H7 (cell line): ENCODE measurements at places on chromosomes 11 and 22.
A peak's percentile ranks its signal among the peaks of the same experiment; 100 is the strongest.

DNA sequence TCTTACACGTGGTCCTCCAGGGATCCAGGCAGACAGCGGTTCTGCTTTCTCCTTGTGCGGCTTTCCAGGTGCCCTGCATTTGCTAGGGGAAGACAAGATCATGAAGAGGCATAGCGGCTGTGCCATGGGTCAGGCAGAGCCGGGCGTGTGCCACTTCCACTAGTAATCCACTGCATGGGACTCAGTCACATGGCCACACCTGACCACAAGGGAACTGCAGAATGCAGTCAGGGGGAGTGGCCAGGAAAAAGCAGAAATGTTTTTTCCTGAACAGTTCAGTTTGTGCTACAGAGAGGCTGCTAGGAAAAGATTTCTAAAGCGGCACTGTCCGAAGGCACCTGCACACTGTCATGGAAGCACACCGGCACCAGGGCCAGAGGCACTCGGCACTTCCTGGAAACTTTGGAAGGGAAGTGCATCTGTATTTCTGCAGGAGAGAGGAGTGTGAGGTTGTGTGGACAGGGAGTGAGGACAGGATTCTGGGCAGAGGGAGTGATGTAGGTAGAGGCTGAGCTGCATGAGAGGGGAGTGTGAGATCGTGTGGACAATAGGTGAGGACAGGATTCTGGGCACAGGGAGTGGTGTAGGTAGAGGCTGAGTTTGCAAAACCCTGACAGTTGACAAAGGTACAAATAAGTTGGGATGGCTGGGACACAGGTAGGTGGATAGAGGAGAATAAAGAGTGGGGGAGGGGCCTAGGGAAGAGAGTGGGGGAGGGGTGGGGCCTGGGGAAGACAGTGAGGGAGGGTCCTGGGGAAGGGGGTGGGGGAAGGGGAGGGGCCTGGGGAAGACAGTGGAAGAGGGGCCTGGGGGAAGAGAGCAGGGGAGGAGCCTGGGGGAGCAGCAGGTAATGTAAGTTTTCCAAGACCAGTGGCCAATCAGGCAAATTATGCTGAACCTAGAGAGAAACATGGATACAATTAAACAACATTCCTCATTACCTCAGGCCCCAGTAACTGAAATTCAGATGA lies 1436.3 kb downstream of the TBC1D22A start:
- peak; percentile 76 for DNase-seq

- no peak for DNase-seq
Measured at GRCh38 chr22:27087051-27087450, 429.7 kb downstream of the MIAT start.

- DNase-seq: no peak
Measured at GRCh38 chr11:77410076-77410827, 63.6 kb downstream of the PAK1 start.

DNA sequence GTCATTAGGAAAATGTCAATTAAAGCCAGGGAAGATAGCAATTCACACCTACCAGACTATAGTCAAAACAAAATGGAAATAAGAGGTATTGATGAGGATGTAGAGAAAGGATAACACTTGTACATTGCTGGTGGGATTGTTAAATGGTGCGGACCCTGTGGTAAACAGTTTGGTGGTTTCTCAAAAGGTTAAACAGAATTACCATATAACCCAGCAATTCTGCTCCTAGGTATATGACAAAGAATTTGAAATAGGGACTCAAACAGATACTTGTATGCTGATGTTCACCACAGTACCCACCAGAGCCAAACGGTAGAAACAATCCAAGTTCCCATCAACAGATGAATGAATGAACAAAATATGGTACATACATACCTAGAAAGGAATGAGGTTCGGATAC lies 33.0 kb upstream of the TOP3B start:
- DNase-seq: no peak

DNA sequence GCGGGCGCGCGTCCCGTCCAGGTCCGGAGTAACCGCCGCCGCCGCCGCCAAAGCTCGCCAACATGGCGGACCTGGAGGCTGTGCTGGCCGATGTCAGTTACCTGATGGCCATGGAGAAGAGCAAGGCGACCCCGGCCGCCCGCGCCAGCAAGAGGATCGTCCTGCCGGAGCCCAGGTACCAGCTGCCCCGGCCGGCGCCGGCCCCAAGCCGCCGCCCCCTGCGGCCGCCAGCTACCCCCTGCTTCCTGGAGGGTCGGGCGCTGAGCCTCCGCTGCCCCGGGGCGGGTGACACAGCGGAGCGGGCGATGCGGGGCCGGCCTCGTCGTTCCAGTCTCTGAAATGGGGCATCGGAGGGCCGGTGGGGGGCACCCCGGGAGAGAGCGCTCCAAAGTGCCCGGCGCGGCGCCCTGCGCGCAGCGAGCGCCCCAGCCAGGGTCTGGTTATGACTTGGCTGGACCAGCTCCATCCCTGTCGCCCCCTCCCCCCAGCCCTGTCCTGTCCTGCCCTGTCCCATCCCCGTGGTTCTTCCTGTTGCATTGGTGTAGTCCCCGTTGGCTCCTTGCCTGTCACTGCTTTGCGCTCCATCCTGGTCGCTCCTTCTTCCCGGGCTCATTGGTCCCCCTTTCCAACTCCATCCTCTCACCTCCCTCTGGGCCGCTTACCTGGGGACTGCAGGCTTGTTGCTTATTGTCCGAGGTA lies 653 bp downstream of the GRK3 start:
- peak; percentile 79 for DNase-seq

DNA sequence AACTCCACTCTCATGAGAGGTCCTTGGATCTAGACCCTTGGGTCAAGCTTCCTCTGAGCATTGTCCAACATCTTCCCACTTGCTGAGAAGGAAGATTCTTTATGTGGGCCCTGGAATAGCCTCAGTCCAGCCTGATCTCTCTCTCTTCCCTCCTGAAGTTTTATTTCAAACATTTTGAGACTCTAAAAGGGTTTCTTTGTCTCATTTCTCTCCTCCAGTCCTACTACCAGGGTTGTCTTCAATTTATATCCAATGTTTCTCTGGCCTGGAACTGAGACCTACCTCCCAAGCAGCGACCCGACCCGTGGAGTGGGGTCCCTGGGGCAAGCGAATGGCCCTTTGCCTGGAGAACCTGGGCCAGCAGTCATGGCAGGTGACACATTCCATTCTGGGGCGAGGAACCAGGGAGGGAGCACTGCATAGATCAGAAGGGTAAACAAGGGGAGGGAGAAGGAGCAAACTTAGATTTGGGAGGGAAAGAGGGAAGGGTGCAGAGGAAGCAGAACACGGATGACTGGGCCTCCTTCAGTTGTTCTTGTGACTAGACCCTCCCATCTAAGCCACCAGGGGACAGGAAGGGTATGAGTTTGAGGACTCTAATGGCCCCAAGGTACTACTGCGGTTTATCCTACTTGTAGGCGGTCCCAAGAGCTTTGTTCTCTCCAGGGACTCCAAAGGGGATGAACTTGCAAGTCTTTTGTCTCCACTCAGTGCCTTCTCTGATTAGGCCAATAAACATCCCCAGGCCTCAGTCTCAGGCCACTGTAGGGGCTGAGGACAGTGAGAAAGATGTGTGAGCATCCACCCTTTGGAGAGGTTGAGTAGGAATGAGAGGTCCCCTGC lies 14.2 kb upstream of the PRAME start:
- DNase-seq: no peak

DNA sequence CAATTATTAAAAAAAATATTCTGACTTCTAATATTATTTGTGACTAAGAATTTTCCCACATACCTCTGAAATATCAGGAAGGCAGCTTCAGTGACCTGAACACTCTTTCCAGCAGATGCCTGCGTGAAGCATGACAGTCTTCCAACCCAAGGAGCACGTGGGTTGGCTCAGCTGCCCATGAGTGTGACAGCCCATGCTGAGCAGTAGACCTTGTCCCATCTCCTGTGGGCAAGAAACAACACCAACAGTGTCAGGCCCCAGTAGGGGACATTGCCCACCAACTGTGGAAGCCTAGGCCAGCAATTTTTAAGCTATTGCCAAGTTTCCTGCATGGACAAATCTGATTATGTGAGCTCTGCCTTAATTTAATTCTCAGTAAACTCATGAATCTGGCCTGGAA lies 66.4 kb upstream of the OLFML1 start:
- no peak for DNase-seq

DNA sequence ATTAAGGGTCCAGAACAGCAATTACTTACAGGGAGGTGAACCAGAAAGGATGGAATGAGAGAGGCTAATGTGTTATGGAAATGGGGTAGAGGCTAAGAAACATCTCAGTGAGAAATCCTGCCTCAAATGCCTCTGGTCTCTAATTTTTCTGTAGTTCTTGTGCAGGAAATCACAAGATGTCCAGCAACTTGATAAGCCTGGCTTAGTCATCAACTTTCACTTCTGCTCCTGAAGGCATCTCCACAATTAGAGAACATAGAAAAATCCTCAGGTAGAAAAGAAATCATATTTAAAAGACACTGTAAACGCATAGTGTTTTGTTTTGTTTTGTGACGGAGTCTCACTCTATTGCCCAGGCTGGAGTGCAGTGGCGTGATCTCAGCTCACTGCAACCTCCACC lies 18.7 kb downstream of the MRGPRX4 start:
- DNase-seq: no peak

DNA sequence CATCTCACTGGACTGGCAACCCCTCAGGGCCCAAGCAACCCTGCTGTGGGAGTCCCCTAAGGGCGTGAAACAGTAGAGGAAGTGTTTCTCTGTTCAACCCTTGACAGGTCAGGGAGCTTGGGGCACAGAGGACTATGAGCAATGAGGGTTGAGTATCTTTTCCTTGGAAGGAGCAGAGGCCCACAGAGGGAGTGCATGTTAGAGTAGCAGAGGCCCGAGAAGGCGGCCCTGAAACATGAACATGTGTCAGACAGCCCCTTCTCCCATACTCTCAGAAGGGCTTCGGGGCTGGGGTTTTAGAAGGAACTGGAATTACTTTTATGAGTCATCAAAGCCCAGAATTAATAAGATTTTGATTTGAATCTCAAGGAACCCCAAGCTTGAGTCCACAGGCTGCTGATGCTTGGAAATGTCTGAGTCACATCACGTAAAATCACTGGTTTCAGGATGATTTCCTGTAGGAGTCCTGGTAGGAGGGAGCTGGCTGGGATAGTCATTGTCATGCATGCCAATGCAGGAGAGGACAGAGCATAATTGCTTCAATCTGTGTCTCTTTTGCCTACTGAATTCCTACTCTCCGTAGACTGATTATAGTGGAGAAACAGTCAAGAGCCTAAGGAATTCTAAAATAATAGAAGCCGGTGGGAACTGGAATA lies 22.6 kb downstream of the C11orf71 start:
- no peak for DNase-seq

DNA sequence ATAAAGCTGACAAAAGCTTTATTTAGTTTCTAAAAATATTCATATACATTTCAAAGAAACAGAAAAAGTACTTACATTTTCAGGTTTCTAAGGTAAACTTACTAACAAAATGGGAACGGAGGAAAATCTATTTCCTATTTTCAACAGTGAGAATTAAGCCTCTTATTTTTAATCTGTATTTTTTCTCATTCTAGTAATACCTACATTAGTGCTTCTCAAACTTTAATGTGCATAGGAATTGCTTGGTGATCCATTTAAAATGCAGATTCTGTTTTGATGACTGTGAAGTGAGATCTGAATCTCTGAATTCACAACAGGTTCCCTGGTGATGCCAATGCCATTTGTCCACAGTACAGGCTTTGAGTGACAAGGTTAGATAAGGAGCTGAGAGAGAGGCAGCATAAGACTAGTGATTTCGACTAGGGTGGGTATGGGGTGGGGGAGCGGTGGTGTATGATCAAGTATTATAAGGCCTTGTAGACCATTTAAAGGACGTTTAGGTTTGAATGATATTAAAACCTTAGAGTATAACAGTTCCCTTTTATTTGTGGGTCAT lies 402.8 kb downstream of the CNTN5 start:
- no peak for DNase-seq

DNA sequence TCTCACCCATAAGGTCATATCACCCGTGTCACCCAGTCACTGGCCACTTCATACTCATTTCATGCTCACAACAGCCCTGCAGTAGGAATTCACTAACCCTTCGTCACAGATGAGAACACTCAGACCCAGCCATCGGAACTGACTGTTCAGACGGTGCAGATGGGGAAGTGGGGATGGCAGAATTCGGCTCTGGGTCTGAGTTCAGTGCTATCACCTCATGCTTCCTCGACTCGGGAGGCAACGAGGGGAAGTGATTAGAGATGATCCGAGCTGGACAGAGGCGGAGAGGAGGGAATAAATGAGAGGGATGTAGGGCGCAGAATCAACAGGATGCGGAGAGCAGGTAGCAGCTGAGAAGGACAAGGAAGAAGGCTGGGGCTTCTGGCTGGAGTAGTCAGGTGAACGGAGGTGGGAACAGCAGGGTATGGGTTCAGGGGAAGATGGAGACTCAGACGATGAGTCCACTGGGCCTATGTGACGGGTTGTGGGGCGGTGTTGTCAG lies 4.7 kb downstream of the B3GNT6 start:
- DNase-seq: no peak

GRCh38 chr11:95232666-95233065 lies 1.7 kb upstream of the SESN3 start:
- no peak for DNase-seq

DNA sequence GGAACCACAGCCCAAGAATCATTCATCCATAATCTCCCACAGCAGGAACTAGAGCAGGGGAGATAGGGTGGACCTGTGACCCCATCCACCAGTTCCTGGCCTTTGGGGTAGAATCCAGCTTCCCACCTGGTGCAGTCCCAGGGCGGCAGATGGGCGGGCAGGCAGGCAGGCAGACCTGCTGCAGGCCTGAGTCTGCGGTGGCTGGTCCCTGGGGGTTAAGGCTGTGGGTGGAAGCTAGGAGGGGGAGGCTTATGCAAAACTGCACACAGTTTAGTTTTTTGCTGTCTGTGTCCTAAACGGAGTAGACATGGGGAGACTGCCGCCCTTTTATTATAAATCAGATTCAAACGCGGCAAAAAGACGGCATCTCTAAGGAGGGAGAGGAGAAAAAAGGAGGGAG lies 4.5 kb upstream of the NEFH start:
- DNase-seq: no peak

DNA sequence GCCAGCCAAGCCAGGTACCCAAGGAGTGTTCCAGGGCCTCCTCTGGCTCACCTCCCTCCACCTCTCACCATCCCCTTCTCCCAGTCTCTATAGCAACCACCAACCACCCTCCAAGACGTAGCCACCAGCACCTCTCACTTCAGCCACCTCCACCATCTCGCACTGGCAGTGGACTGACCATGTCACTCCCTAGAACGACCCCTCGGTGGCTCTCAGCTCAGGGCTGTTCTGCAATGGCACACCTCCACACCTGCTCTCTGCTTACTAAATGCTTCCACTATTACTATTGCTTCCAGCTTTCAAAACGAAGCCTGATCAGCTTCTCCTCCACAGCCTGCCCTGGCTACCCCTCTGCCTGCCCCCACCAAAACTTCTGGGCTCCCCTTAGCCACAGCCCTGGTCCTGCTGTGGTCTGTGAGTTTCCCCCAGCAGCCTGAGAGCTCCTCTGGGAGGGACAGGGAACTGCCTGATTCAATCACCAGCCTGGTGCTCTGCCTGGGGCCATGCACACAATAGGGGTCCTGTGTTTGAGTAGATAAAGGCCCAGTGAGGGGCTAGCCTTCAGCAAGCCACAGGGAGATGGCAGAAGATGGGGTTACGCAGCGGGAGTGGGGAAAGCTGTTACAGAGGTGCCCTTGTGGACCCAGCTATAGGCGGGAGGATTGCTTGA lies 17.5 kb upstream of the CBX7 start:
- DNase-seq: peak; percentile 40

- DNase-seq: no peak
Measured at GRCh38 chr22:36946421-36947158, 33.2 kb downstream of the CSF2RB start.
